NCI-H446 (cell line): ENCODE measurements at places on chromosomes 12 and 14.

- no peak for DNase-seq
These were observed 3.2 kb downstream of the DGLUCY start for GRCh38 chr14:91116913-91117588.

- DNase-seq, result no peak
These were observed 21.2 kb upstream of the CDKL1 start for GRCh38 chr14:50417853-50418252.

- no peak for DNase-seq
These were observed 3.2 kb upstream of the RPS29 start for GRCh38 chr14:49589387-49589786.

GRCh38 chr12:7705846-7706245 lies 5.4 kb upstream of the DPPA3 start:
- no peak for DNase-seq

DNA sequence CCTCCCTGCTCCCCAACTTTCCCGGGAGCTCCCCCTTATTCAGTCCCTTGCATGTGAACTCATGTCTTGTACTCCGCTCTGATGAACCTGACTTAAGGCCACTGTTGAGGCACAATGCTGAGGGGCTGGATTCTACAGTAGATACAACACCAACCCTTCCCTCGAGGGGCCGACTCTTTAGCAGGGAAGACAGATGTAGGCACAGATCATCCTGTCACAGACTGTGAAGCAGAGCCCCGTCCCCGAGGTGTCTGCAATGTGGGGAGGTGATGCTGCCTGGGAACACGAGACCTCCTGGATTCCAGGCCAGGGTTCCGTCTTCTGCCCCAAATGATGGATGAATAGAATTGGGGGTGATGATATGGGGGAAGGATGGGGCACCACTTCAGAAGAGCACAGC lies 175.1 kb downstream of the CHST11 start:
- DNase-seq, result no peak
